ENCODE measurements at places on chromosomes 4 and X. TPM values are rescaled to one million over a fixed set of nuclear protein-coding genes. Genes with fewer than 3 reads are reported as not detected.

F8A2 gene
- total RNA-seq: 0.96 TPM

IL1RAPL2 gene
- total RNA-seq: under 0.01 TPM

RHOXF2B gene
- total RNA-seq: not detected

NCAPG gene
- total RNA-seq: 3.4 TPM

IL21 gene
- total RNA-seq: not detected

SMPX gene
- not detected for total RNA-seq

RADX gene
- 1.9 TPM for total RNA-seq

PGAM4 gene
- not detected for total RNA-seq

FHIP1A gene
- total RNA-seq: 25.2 TPM

VCX gene
- total RNA-seq: not detected
